NCI-H1048 (cell line): ENCODE measurements at places on chromosomes 11 and 22.

DNA sequence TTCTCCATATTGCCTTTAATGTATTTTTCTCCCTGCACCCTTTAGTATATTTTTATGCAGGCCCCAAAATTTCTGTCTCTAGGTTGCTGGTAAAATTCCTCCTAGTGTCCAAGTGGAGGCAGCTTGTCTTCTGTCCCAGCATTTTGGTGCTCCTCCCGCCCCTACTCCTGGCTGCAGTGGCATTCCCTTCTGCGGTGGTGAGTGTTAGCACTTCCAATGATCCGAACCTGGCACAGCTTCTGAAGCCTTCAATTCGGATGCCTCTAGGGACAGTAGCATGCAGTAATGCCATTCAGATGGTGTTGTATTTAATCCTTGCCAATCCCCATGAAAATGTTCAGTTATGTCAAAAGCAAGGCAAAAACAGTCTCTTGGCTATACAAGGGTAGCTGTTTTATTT is 5.9 kb downstream of the YWHAH start:
- DNase-seq, result no peak

DNA sequence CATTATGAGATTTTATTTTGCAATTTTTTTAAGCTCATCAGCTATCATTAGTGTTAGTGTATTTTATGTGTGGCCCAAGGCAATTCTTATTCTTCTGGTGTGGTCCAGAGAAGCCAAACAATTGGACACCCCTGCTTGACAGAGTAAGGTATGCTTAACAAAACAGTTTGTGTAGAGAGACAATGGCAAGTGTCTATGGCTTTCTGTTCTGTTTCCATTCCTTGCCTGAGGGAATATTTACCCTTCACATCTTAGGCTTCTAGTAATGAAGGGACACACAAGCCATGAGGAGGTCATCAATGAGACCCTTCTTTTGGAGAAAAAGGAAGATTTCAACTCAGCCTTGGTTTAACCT is 1278.4 kb upstream of the TENM4 start:
- DNase-seq, result no peak

DNA sequence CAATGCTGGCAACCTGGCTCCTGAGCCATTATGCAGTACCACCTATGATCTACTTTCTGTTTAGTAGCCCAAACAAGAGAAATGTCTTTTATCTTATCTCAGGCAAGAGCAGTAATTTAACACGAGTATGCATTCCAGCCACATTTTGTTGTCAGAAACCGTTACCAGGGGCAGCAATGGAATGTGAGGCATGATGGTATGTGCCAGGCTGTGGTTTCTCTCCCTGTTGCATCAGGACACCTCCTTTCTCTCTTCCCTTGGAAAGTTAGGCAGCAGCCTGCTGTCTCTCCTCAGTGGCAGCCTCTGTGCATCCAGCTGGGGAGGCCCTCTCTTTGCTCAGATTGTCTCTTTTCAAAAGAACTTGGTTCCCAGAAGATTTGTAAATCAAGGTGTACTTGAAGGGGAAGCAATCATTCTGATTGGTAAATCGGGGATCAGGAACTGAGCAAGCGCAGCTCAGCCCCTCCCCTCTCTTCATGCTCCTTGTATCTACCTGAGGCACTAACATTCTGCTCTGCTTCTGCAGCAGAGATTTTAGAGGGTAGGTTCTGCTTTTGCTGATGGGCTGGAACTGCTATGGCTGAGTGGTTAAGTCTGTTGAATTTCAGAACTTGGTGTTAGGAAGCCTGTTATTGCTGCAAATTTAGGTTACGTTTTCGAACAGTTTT is 229.2 kb downstream of the ADAMTS15 start:
- DNase-seq, result no peak

DNA sequence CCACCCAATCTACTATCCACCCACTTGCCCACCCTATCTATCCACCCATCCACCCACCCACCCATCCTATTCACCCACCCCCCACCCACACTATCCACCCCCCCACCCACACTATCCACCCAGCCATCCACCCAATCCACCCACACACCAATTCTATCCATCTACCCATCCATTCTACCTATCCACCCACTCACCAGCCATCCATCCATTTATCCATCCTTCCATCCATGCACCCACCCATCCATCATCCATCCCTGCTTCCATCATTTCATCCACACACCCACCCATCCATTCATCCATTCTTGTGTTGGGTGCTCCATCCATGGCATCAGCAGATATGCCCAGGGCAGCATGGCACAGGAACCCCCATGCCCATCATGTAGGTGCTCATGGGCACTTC is 1206.6 kb downstream of the BRD1 start:
- DNase-seq, result no peak

- DNase-seq, result no peak
Observed at GRCh38 chr11:113202431-113202830, 112.0 kb upstream of the TTC12 start.

- DNase-seq, result no peak
Observed at GRCh38 chr11:117998664-117999353, 12.6 kb downstream of the IL10RA start.

- DNase-seq, result no peak
Observed at GRCh38 chr11:20762980-20763379, 93.6 kb downstream of the NELL1 start.

DNA sequence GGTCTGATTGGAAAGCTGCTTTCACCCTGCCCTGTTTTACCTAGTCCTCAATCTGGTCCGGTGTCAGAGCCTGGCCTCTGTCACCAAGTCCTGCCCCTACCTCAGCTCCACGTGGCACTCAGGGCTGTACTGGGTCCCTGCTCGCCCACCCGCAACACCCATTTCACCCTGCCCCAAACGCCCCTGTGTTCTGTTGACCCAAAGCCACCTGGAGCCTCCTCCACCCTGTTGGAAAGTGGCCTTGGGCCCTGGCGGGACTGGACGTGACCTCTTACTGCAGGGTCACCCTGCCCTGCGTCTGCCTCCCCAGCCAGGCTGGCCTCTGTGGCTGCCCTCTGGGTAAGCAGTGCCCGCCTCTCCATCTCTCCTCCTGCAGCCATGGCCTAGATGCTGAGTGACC is 21.5 kb upstream of the BRSK2 start:
- no peak for DNase-seq

DNA sequence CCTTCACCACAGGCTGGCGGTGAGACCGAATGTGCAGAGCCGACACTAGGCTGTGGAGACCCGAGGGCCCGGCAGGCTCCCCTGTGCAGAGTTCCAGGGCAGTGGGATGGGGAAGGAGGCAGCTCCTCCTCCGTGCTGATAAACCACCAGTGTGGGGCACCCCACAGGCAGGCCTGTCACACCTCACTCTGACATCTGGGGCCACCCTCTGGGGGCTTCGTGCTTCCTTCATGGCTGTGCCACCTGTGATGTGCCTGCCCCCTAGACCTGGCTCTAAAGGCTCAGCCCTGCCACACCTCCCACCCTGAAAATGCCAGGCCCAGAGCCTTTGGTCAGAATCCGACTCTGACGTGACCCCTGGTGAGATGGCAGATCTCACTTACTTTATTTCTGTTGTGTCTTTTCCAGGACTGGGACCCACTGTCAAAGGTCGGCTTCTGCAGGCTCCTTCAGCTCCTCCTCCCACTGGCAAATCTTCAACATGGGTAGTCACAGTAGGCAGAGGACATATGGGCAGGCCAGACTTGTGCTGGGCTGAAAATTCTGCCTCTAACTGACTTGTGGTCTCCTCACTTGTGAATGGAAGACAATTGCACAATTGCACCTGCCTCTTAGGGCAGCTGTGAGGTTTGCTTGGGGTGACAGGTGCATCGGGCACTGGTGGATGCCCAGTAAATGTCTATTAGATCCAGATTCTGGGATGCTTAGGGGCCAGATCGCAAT is 46.2 kb upstream of the TSKU start:
- DNase-seq, result no peak

- DNase-seq, result no peak
Observed at GRCh38 chr11:11449327-11449726, 96.3 kb upstream of the CSNK2A3 start.

GRCh38 chr11:44775366-44775984 is 48.7 kb downstream of the TSPAN18 start:
- DNase-seq, result no peak

- no peak for DNase-seq
Observed at GRCh38 chr22:48650323-48651035, 1177.2 kb downstream of the BRD1 start.

DNA sequence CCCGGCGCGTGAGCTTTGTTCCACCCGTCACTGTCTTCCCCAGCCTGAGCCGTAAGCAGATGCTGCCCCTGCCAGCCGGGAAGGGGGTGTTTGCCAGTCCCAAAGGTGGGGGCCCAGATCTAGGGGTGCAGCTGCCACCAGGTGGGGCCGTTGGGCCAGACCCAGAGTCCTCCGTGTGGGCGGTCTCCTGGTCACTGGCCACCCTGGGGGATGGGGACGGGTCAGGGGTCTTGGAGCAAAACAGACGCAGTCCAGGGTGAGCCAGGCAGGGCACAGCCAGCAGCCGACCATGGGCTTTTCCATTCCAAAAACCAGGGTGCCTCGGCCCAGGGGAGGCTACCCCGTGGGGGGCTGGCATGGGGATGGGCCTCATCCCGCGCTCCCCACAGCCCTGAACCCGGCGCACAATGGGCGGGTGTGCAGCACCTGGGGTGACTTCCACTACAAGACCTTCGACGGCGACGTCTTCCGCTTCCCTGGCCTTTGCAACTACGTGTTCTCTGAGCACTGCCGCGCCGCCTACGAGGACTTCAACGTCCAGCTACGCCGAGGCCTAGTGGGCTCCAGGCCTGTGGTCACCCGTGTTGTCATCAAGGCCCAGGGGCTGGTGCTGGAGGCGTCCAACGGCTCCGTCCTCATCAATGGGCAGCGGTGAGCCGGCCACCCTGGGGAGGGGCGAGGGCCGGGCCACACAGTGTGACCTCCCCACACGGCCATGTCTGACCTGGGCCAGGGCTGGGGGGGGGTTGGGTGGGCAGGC is 3.5 kb downstream of the MUC5B start:
- no peak for DNase-seq

GRCh38 chr11:16871368-16871767 is 132.9 kb downstream of the C11orf58 start:
- no peak for DNase-seq
